Mesothelial cell of epicardium (in vitro differentiated cells): ENCODE measurements at places on chromosomes 4 and X. TPM values are rescaled to one million over a fixed set of nuclear protein-coding genes. Genes with fewer than 3 reads are reported as not detected.

ATP1B4 gene
- total RNA-seq, result not detected in 3 replicates

CCNB3 gene
- 0.36 to 0.60 TPM (median 0.40 TPM) in 3 replicates for total RNA-seq

IQCM gene
- 0.75 to 0.94 TPM (median 0.78 TPM) in 3 replicates for total RNA-seq

HTRA3 gene
- total RNA-seq, result 25.6 to 27.9 TPM (median 26.2 TPM) in 3 replicates

DGKK gene
- total RNA-seq, result 0.04 to 0.07 TPM (median 0.05 TPM) in 3 replicates

OPRPN gene
- total RNA-seq, result not detected in 3 replicates

ADGRG4 gene
- total RNA-seq, result not detected in 3 replicates

PTTG2 gene
- total RNA-seq, result not detected in 3 replicates

SMR3B gene
- not detected in 3 replicates for total RNA-seq

RHOXF1 gene
- total RNA-seq, result 0.47 to 0.89 TPM (median 0.52 TPM) in 3 replicates

ASB12 gene
- 0.18 to 0.73 TPM (median 0.67 TPM) in 3 replicates for total RNA-seq

NUDT10 gene
- 5.7 to 5.9 TPM (median 5.8 TPM) in 3 replicates for total RNA-seq

PHOX2B gene
- total RNA-seq, result not detected in 3 replicates

MAGEA8 gene
- not detected in 3 replicates for total RNA-seq

GCNA gene
- 0.84 to 1.1 TPM (median 0.94 TPM) in 3 replicates for total RNA-seq

TSPAN6 gene
- total RNA-seq, result 92.8 to 99.0 TPM (median 93.2 TPM) in 3 replicates

MBNL3 gene
- 28.1 to 32.5 TPM (median 29.8 TPM) in 3 replicates for total RNA-seq

HSFX2 gene
- not detected in 3 replicates for total RNA-seq

PRAF2 gene
- total RNA-seq, result 30.5 to 32.0 TPM (median 31.7 TPM) in 3 replicates

F11 gene
- total RNA-seq, result 0.11 TPM in 1 of 3 replicates, not detected in the others

TMEM31 gene
- 0.74 to 1.2 TPM (median 0.75 TPM) in 3 replicates for total RNA-seq

CD40LG gene
- total RNA-seq, result not detected in 3 replicates

OTUD6A gene
- not detected in 3 replicates for total RNA-seq

S100G gene
- total RNA-seq, result not detected in 3 replicates

NCAPG gene
- 13.6 to 17.0 TPM (median 15.7 TPM) in 3 replicates for total RNA-seq

SPANXB1 gene
- 4.2 to 5.3 TPM (median 4.6 TPM) in 3 replicates for total RNA-seq

ARHGEF38 gene
- 0.22 to 0.69 TPM (median 0.36 TPM) in 3 replicates for total RNA-seq

GASK1B gene
- 28.3 to 29.1 TPM (median 29.0 TPM) in 3 replicates for total RNA-seq

LRCH2 gene
- 29.1 to 29.5 TPM (median 29.4 TPM) in 3 replicates for total RNA-seq

GC gene
- total RNA-seq, result not detected in 3 replicates

PROM1 gene
- total RNA-seq, result 11.6 to 13.7 TPM (median 12.4 TPM) in 3 replicates

GUCY1B1 gene
- 17.1 to 18.6 TPM (median 17.4 TPM) in 3 replicates for total RNA-seq

TSPAN7 gene
- 9.0 to 11.8 TPM (median 10.1 TPM) in 3 replicates for total RNA-seq

FAM9B gene
- not detected in 3 replicates for total RNA-seq

C4orf36 gene
- 0.73 to 1.6 TPM (median 1.5 TPM) in 3 replicates for total RNA-seq

PAGE2B gene
- not detected in 3 replicates for total RNA-seq

PAGE5 gene
- not detected in 3 replicates for total RNA-seq

BEX1 gene
- 10.7 to 12.2 TPM (median 10.8 TPM) in 3 replicates for total RNA-seq

NAT8L gene
- 25.2 to 28.2 TPM (median 25.2 TPM) in 3 replicates for total RNA-seq
